Stimulated activated CD8-positive, alpha-beta memory T cell treated with anti-CD3 and anti-CD28 coated beads, Interleukin-4, amount 100 ng/mL, for 4 hours (primary cell): ENCODE measurements at places on chromosomes 13 and 19.

DNA sequence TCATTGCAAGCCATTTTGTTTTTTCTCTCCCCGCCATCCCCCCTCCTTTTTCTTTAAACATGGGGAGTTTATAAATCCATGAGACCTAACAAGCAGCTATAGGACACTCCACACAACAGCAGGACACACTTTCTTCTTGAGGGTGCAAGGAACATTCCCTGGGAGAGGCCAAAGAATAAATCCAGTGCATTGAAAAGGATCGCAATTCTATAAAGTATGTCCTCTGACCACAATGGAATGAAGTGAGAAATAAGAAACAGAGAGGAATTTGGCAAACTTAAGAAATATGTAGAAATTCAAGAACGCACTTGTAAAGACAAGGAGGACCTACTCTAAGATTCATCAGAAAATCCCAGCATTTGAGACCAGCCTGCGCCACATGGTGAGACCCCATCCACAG is 11.9 kb downstream of the KLF2 start:
- DNase-seq, result no peak

DNA sequence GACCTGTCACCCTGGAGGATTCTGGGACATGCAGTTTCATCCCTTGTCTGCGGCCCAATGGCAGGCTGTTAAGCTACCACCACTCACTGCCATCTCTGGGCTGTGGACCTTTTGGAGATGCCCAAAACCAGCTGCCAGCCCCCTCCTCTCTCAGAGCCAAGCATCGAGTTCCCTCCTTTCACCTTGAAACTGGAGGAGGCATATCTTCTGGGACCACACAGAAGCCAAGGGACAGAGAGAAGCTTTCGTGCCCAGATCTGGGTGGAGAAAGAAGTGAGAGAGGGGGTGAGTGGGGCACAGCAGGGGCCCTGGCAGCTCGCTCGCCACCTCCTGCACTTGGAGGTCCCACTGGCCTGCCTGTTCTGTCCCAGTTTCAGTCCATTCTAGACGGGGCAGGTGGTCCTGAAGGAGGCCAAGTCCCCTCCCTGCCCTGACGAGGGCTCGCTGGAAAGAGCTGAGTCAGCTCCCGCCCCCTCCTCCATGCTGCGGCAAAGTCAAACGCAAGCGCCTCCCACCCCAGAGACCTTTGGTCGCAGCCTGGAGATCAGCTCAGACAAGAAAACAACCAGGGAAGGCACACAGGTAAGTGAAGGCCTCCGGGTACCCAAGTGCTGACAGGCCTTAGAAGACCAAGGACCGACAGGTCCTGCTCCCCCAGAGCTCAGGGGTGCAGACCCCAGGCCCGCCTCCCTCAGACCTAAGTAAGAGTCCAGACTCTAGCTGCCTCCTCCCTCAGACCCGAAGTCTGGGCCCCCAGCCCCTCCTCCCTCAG is 3.8 kb downstream of the BCAT2 start:
- DNase-seq, result no peak

- DNase-seq, result no peak
Observed at GRCh38 chr19:6639439-6639838, 30.5 kb downstream of the TNFSF14 start.

GRCh38 chr19:35879770-35880317 is 11.5 kb downstream of the APLP1 start:
- DNase-seq, result no peak

GRCh38 chr19:18895038-18895823 is 727 bp downstream of the CERS1 start:
- no peak for DNase-seq

DNA sequence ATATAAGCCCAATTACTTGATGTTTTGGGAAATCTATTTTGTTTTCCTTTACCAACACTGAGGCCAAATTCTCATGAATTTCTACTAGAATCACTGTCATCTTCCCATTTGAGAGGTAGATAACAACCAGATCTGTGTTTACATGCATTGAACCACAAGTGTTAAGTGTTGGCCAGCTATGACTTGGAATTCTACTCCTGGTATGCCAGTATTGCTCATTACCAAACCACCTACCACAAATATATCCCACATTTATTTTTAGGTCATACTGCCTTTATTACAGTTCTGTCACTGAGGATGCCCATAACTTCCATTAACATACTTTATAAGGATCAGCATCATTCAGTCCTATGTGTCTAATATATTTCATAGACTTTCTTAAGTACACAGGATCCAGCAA is 328.9 kb downstream of the DIAPH3 start:
- DNase-seq, result no peak

- DNase-seq, result no peak
Observed at GRCh38 chr19:41932720-41933332, 4.6 kb upstream of the ERFL start.

GRCh38 chr13:43543331-43543730 is 243.4 kb downstream of the ENOX1 start:
- DNase-seq, result no peak

DNA sequence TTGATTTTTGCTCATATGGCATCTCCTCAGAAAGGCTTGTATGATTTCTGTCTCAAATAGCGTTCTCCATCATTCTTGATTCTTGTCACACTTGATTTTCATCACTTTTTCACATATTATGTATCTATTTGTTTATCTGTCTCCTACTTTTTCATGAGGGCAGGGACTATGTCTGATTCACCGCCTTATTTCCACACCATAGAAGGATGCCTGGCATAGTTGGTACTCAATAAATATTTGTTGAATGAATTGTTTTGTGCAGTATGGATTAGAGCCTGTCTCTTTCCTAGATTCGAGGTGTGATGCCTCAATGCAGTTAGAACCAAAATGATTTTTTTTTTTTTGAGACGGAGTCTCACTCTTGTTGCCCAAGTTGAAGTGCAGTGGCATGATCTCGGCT is 12.1 kb downstream of the SAE1 start:
- no peak for DNase-seq

DNA sequence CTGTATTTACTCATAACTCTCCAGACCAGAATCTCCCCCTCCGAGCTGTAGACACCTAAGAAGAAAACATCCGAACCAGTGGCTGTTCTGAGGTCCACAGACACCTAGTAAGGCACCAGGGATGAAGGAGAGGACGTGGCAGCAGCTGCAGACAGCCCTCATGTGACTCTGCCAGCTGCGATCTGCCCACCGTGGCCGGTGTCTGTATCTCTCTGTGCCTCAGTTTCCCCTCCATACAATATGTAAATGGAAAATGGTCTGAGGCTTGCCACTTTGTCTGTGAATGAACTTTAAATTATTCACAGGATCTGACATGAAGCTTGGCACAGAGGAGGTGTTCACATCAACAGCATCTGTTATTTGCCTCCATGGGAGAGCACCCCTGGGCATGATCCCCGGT is 2.4 kb downstream of the CEACAM4 start:
- DNase-seq, result no peak

- no peak for DNase-seq
Observed at GRCh38 chr19:30668521-30669155, 296.5 kb downstream of the ZNF536 start.

DNA sequence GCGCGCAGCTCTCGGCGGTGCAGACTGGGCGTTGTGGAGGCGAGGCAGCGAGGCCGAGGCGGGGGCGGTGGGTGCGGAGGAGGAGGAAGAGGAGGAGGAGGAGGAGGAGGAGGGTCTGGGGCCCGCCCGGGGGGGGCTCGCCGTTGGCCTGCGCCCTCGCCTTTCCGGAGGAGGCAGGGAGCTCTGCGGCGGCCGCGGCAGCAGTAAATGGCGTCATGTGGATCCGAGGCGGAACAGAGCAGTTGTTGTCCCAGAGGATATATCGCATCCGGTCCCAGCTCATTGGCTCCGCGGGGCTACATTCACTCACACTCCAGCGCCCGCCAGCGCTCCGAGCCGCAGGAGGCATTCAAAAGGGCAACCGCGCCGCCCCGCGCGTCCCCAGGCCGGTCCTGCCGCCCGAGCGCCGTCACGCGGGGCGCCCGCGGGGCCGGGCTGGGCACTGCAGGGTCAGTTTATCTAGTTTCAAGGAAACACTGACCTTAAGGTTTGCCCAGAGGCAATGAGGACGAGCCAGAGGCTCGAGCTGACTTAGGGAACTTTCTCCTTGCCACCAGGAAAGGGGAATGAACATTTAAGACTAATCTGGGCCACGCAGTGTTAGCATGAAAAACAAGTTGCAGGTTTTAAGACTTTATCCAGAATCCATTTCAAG is at the start of gene SPRY2:
Gene SPRY2 (minus strand): TSS at position 26 of the 655 bp plus-strand sequence. CDS start 3,421 bp downstream, outside the sequence.
- DNase-seq, result no peak

DNA sequence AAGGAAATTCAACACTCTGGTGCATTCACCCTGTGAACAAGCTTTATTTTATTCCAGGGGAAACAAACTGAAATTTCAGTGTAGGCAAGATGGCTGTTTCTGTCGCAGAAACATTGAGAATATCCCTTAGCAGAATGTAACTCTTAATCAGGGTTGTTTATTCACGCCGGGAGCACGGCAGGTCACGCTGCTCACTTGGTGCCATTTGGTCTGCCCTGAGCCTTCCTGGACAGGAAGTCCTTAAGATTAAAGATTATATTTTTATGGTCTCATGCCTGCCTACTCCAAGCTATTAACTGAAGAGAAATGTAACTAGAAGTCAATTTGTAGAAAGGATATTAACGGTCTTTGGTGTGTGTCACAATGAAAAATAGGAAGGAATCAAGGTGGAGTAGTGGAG is 185.3 kb upstream of the ARGLU1 start:
- no peak for DNase-seq

DNA sequence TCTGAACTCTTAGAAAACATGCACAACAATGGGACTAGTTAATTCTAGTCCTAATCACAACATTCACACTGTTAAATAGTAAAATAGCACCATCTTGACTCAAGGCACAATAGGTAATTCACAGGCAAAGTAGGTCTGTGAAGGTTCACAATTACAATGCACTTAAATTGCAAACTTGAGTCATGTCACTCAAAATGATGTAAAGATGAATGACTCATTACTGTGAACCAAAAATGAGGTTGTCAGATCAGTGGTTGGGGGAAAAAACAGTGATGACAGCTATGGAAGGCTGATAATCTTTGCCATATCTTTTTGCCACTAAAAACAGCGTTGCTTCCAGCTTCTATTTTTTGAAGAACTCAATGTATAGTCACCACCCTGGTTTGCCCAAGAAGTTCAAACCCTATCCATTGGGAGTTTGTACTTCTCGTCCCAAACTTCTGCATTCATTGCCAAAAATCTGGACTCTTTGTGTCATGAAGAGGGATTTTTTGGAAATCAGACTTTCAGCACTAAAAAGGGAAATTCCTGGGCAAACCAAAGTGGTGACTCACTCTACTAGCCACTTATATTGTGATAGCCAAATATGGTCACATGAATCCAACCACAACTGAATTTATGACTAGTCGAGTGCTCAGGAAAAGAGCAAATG is 200.9 kb upstream of the TMTC4 start:
- no peak for DNase-seq

DNA sequence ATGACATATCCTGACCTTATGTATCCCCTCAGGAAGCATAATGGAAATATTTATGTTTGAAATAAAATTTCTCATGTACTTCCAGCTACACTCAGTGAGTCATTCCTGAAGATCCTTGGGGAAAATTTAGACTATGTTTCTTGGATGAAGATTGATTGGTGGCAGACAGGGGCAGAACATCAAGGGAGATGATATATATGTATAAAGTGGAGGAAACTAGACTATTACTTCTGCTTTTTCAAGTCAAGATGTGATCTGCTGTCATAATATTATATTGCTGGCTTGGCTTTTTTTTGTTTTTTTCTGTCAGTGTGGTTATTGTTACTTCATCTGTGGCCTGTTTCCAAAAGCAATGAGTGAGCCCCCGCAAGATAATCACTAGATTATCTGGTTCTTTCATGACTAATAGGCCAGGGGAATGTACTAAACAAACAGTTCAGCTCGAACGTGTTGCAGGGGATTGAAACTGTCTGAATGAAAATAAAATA is 87.2 kb upstream of the TNFSF11 start:
- no peak for DNase-seq

DNA sequence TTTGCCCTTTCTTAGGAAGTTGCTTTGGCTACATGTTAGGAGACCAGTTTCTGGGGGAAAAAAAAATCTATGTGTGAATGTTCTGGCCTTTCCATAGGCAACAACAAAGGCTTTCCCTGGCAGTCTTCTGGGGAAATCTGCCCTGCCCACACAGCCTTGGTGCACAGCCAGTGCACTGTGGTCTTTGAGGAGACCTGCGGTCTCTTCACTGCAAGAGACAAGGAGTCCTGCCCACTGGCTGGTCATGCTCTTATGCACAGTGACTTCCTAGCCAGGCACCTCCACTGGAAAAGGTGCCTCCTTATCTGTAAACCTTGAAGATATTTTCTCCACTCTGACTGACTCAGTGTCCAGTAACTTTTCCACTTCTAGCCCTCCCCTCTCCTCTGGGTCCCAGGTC is 155.1 kb downstream of the SUCLA2 start:
- no peak for DNase-seq

DNA sequence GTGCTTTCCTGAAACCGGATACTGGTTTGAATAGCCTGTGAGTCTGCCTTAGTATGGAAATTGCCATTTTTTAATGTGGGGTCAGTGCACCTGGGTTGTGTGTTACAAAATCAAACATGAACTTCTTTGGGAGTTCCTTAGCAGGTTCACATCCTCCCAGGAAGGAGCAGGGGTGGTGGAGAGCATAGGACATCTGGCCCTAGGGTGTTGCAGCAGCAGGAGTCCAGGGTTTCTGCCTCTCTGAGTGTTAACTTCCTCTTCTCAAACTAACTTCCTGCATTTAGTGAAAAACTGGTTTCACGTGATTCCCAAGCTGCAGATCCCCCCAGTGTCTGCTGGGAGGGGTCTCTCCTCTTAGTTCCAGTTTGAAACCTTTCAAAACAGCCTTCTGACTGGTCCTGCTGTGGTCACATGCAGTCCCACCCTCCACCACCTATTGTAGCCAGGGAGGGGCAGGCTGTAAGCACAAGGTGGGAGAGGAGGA is 7.2 kb downstream of the RNASEH2B start:
- no peak for DNase-seq

DNA sequence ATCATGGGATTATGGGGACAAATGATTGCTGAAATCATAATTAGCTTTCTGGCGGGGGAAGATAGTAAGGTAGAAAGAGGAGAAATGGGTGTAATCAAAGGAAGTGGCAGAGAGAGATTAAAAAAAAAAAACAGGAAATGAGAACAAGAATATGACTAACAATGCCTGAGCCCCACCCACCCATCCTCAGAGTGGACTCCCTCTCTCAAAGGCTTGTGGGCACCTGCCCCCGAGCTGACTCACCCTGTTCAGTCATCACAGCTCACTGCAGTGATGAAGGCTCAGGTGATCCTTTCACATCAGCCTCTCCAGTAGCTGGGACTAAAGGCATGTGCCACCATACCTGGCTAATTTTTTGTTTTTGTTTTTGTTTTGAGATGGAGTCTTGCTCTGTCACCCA is 26.4 kb upstream of the TPT1 start:
- peak; percentile 86 for DNase-seq

DNA sequence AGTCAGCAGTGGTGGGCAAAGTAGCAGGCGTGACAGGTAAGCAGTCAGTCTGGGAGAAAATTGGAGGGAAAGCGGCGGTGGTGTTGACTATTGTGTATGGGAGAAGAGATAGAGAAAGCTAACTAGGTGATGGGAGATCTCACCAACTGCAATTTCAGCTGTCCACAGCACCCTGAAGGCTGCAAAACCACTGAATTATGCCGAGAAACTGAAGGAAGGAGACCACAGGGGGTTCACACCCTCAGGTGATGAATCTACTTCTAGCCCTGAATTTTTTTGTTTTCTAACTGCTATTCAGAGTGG is 631.5 kb downstream of the UQCRFS1 start:
- no peak for DNase-seq
